Stimulated activated CD4-positive, alpha-beta T cell treated with anti-CD3 and anti-CD28 coated beads, Interleukin-1b, Interleukin-23, amount 100 ng/mL, for 1 hour (primary cell): ENCODE measurements at places on chromosomes 3 and 15.

GRCh38 chr15:55683376-55683775 is 59.6 kb downstream of the PRTG start:
- no peak for DNase-seq

- DNase-seq = no peak
Measured at GRCh38 chr3:63364495-63364894, 86.4 kb downstream of the SYNPR start.

GRCh38 chr3:186514296-186515002 is 29.7 kb downstream of the CRYGS start:
- no peak for DNase-seq

- no peak for DNase-seq
Measured at GRCh38 chr3:111762537-111762936, 96.5 kb upstream of the PHLDB2 start.

DNA sequence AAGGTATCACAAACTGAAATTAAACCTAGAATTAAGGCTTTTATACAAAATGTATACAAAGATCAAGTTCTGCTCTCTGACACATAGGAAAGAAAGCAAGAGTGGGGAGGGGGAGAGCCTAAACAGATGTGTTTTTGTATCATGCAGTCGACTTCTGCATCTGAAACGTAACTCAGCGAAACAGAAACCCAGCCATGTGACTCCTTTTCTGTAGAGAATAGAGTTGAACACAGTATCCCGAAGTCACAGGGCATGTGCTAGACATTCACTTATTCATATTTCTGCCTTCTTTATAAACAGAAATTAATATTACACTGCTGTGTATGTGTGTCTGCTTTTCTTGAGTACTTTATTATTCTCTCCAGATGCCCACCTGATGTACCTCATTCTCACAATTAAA is 121.0 kb downstream of the PDZRN3 start:
- DNase-seq = no peak
